ENCODE measurements at places on chromosomes 3 and 15. TPM values are rescaled to one million over a fixed set of nuclear protein-coding genes. Genes with fewer than 3 reads are reported as not detected.
A peak's percentile ranks its signal among the peaks of the same experiment; 100 is the strongest.

Gene CHRNA7
- total RNA-seq, result 0.48 TPM

Gene GHSR
- total RNA-seq, result not detected

Gene MAP2K5
- 8.8 TPM for total RNA-seq

Gene C3orf85
- not detected for total RNA-seq

Gene CEMIP
- total RNA-seq, result 1.2 TPM

Gene PRSS50
- not detected for total RNA-seq

GRCh38 chr3:52845157-52845556 is 10.3 kb upstream of the MUSTN1 start:
- DNase-seq, result no peak

DNA sequence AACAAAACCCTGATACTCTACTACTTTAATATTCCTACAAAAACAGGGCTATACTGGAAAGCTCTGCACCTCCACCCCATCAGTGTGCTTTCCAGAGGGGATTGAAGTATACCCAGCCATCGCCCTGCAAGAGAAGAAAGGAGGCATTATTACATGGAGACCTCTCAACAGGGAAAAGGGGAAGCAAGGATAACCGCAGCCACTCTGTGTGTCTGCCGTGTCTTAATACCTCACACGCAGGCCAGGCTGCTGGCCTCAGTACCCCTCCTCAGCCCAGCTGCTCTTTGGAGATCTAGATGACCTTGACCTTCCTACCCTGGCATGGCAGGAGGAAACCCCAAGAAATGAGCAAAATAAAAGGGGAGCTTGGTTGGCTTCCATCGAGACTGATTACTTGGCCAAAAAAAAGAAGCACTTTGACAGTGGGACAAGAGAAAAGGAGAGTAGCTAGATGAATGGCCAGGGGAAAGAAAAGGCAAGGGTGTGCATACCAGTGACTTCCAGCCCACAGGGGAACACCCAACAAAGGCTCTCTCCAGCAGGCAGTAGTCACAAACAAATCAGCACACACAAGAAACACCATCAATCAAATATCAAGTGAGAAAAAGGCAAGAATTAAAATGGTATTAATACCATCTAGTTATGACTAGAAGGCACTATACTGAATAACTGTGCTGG is 129.4 kb downstream of the STT3B start:
- no peak for DNase-seq

DNA sequence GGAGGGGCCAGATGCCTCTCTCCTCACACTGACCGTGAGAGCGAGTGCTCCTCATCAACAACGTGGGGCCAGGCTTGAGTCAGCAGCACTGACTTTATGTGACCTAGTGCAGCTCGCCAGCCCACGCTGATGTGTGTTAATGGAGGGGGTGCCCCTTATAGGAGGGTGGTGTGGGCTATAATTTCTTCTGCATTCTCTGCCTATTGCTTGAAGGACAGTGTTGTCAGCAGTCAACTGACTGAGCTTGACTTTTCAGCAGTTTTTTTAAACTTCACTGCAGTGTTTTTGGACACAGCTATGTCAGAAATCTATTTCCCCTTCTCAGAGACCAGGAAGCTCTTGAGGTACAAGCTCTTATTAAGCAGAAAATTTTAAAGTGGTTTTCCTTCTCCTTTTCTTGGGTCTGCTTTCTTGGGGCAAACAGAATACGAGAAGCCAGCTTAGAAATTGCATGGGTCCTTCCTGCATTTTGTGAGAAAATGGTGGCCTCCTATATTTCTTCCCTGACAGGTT is 304.8 kb upstream of the CTDSPL start:
- DNase-seq, result no peak

GRCh38 chr3:71191031-71191482 is 392.5 kb downstream of the FOXP1 start:
- DNase-seq, result no peak

- DNase-seq, result no peak
Measured at GRCh38 chr3:172038798-172039435, 461 bp upstream of the FNDC3B start.

GRCh38 chr15:59283717-59284391 is 77.2 kb downstream of the LDHAL6B start:
- peak; percentile 97 for DNase-seq

DNA sequence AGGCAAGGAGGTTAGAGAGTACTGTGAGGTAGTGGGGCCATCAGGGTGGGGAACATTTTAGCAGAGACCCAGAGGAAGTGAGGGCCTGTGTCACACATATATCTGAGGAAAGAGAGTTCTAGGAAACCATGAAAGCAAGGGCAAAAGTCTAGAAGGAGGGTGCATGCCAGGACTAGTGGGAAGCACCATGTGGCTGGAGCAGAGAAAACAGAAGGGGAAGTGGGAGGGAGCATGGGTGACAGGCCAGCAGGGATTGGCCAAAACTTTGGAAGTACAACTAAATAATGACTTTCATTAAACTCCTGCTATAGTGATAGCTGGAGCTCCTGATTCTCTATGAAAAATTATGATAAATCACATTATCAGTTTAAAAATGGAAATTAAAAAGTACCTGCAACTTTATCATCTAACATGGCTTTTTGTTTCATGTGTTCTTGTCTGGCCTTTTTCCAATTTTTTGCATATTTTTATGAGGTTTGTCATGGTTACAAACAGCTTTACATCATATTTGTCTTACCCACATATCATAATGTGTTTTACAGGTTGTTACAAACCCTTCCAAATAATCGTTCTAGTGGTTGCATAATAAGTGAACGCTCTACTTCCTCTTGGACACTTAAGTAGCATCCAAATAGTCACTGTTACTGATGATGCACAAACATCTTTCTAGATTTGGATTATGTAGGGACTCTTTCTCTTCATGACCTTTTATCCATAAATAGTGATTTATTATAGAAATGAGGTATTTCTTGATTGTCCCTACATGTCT is 168.3 kb downstream of the NEK10 start:
- DNase-seq, result no peak

GRCh38 chr3:179463319-179463718 is 12.0 kb upstream of the GNB4 start:
- no peak for DNase-seq

DNA sequence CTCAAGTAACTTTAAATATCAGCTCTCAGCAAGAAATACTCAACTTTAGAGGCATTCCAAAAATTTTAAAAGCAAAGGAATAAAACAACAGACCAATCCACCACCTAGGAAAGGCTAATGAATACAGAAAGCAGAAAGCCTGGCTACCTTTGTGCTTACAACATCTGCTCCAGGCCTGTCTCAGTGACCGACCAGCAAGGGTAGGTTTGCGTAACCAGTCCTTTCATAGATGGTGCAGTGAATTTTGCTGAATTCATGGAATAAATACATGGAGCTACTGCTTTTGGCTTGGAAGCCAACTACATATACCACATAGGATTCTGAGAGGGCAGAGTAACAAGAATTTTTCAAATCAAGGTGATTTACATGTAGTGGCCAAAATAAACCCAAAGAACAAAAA is 27.2 kb downstream of the ETV5 start:
- DNase-seq, result no peak

Data from foreskin keratinocyte (primary cell).